T-helper 2 cell treated with Interferon-gamma antibody and Interleukin-4, amounts not matched to agents 100 ng/mL and 5 ng/mL, for 36 hours (primary cell): ENCODE measurements at places on chromosomes 1 and 21. TPM values are rescaled to one million over a fixed set of nuclear protein-coding genes. Genes with fewer than 3 reads are reported as not detected.

The RNU1-2 gene
- total RNA-seq, result 2,343 and 2,397 TPM in 2 replicates

The DCST2 gene
- total RNA-seq, result 0.16 and 0.23 TPM in 2 replicates

The OLFML3 gene
- 0.11 and 0.14 TPM in 2 replicates for total RNA-seq

The TMIGD3 gene
- total RNA-seq, result not detected in 2 replicates

The PCNX2 gene
- total RNA-seq, result 22.1 and 24.4 TPM in 2 replicates

The PROK1 gene
- total RNA-seq, result not detected in 2 replicates

The EDN2 gene
- total RNA-seq, result not detected in 2 replicates
